CD4-positive, alpha-beta T cell treated with Interferon alpha-2 for 1 hour (primary cell): ENCODE measurements at places on chromosomes 16 and 17.

- no peak for DNase-seq
Observed at GRCh38 chr16:54201200-54201599, 85.4 kb downstream of the IRX3 start.

DNA sequence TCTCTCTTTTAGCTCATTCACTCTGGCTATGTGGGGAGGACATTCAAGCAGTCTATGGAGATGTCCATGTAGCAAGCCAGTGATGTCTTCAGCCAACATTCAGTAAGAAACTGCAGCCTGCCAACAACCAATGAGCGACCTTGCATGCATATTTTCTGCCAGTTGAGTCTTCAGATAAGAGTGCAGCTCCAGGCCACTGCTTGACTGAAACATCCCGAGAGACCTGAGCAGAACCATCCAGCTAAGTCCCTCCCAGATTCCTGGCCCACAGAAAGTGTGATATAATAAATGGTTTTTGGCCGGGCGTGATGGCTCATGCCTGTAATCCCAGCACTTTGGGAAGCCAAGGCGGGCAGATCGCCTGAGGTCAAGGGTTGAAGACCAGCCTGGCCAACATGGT lies 10.5 kb upstream of the C17orf58 start:
- no peak for DNase-seq

DNA sequence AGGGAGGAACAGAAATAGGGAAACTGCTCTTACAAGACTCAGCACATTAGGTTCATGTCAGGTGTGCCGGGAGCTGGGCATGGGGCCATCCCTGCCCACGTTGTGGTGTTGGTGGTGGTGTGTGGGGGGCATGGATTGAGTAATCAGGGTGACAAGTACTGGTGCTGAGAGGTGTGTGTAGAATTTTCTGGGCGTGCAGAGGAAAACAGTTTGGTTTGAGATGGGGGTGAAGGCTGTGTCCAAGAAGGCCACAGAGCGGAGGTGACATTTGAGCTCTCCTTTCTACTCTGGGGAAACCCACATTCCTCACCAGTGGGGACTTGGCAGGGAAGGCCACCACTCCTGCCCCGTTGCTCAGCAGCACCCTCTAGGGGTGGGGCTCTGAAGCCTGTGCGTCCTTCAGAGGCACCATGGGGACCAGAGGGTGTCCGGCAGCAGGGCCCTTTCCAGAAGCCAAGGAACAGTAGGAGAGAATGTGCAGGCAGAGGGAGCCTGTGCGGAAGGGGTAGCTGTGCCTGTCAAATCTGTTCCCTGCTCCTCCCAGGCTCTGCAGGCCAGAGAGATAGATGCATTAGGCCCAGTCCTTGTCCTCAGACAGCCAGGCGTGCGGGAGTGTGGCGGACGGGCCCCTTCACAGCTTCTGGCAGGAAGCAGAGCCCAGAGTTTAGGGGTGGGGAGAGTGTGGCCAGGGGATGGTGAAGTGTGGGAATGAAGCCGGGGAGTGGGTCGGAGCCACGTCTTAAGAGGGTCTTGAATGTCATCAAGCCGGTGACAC lies 48.7 kb upstream of the GSE1 start:
- peak; percentile 42 for DNase-seq

DNA sequence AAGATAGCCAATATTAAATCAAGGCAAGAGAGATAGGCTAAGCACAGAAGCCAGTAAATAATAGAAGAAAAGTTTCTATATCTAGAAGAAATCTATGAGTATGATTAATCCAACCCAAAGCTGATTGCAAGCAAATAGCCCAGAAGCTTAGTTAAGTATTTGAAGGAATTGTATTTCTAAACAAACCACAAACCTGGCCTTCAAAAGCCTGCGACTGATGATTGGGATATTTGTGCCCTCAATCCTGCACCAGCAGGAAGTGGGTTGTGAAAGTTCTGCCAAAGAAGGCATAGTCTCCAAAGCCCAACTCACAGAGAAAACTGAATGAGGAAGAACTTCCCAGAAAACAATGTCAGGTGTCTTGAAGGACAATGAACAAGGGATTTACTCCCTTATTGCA lies 114.5 kb upstream of the C17orf78 start:
- no peak for DNase-seq

DNA sequence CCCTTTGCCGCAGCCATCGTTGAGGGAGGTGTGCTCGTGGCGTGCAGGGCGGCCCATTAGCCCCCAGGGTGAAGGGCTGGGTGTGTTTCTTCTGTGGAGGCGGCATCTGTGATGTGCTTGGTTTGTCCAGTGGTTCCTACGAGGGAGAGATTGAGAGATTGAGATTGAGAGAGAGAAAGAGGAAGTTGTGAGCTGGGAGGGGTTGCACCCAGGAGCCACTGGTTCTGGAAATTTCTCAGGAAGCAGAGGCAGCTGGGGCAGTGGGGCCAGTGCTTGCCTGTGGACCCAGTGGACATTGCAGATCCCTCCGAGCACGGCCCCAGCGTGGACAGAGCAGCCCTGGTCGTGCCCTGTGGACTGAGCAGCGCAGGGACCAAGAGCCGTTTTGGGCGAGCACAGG lies 72.0 kb upstream of the ZNF750 start:
- DNase-seq: no peak

DNA sequence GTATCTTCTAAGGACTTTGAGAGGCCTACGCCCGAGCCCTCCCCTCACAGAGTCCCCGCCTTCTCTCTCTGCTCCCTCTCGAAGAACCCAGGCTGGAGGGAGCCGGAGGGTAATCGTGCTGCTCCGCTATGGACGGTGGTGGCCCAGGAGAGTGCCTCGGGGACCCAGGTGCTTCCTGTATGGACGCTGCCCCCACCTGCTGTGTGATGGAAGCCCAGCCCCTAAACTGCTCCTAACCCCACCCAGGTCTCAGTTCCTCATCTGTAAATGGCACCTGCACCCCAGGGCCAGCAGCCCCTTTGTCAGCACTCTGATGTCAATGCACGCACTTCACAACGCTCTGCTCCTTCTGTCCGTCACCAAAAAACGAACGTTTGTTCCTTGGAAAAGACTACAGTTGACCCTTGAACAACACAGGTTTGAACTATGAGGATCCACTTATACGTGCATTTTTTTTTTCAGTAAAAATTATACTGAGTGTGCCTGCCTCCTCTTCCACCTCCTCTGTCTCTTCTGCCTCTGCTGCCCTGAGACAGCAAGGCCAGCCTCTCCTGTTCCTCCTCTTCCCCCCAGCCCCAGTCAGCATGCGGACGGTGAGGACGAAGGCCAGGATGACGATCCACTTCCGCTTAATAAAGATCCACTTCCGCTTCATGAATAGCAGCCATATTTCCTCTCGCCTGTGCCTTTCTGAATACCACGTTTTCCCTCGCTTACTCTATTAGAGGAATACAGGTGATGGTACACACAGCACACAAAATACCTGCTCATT lies 118.3 kb downstream of the BANP start:
- DNase-seq: no peak

DNA sequence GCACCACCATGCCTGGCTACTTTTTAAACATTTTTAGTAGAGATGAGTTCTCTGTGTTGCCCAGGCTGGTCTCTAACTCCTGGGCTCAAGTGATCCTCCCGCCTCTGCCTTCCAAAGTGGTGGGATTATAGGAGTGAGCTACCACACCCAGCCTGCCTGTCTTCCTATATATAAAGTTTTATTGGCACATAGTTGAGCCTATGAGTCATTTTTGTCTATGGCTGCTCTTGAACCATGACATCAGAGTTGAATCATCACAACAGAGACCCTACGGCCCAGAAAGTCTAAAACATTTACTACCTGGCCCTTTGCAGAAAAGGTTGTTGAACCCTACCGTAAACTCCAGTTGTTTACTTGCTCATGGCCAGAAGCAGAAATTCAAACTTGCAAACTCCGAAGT lies 7.9 kb downstream of the SEPTIN12 start:
- DNase-seq: no peak

GRCh38 chr17:8658810-8659209 lies 28.3 kb upstream of the MYH10 start:
- no peak for DNase-seq

- no peak for DNase-seq
Observed at GRCh38 chr16:75289189-75289588, 37.8 kb upstream of the BCAR1 start.

GRCh38 chr17:44307387-44308186 lies 814 bp upstream of the RUNDC3A start:
- DNase-seq: no peak

DNA sequence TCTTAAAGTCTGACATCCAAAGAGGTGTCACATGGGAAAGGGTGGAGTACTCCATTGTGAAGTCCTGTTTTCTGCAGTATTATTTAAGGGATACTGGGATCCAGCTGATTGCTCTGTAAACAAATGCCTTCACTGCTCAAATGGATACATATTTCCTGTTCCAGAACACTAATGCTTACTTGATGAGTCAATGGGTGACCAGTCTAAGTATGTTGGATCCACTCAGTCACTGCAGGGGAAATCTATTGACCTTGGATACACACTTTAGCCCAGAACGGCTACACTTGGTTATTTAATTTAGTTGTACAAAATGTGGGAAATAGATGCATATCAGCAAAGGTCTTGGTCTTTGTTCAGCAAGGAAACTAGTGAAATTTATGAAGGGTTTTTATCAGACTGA lies 261.4 kb downstream of the MAP2K4 start:
- DNase-seq: no peak

GRCh38 chr16:75506574-75506973 lies 11.3 kb upstream of the CHST6 start:
- DNase-seq: peak; percentile 43

- peak; percentile 71 for DNase-seq
Observed at GRCh38 chr17:4565209-4566141, 5.1 kb upstream of the GGT6 start.

DNA sequence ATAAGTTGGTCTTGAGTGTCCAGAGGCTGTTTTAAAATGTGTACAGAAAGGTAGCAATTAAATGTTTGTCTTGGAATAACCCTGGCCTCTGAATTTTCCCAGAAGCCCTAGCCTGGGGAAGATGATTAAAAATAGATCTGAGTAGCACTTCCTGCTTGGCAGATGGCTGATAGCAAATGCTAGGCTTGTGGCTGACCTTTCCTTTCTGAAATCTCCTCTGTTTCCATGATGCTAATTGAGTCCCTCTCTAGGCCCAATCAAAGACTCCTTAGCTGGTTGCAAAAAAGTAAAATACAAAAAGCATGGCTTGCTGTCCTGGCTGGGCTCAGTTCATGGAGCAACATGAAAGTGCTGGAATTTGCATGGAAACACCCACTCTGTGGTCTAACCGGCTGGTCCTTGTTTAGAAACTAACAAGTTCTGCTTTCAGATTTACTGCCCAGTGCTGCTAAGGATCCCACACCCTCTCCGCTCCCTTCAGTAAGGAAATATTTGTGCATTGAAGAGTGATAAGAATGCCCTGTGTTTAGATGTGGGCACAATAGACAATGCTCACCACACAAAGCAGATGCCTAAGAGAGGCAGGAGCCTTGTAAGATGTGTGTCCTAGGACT lies 40.8 kb downstream of the YPEL2 start:
- no peak for DNase-seq

DNA sequence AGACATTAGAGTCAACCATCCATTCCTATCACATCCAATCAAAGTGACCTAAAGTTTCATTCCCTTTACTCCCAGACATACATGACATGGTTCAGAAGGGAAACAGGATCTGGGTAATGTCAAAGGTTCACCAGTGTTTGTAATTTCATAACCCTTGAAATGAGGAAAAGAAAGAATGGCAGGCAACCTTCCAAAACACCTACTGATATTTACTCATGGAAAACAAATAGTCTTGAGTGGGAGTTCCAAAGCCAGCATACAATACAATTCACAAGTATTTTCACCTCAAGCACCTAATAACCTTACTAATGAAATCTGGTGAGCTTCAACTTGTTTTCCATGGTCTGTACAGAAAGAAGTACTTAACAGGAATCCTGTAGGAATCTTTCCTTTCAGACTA lies 72.5 kb upstream of the AXIN2 start:
- DNase-seq: no peak

DNA sequence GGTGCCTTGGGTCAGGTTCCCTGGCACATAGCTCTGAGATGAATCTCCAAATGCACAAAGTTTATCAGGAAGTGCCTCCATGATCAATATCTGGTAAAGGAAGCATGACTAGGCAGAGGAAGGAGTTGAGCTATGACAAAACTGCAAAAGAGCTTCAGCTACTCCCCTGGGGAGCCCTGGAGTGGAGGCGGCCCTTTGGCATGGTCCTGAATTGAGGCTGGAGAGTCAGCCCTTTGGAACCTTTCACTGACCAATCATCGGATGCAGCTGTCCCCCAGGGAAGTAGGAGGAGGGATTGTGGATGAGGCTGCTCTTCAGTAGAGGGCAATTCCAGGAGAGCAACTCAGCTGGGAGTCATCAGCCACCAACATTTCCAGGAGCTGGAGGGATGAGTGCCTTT lies 46.1 kb upstream of the NLRP1 start:
- DNase-seq: no peak

DNA sequence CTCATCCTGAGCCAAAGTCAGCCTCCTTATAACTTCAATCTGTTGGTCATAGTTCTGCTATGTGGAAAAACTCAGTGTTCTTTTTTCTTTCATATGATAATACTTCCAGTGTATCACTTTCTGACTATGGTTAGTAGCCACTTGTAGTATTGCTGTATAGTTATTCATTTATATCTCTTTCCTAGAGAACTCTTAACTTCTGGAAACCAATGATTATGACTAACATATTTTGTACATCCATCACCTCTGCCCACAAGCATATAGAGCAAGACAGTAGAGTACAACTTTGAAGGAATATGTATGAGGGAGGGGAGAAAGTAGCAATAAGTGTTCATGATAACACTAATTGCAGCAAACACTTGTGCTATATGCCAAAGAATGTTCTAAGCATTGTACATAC lies 38.6 kb downstream of the COX10 start:
- DNase-seq: no peak

GRCh38 chr17:10238661-10239060 lies 40.3 kb upstream of the GAS7 start:
- no peak for DNase-seq

- DNase-seq: no peak
Observed at GRCh38 chr17:28470266-28470913, 3.1 kb upstream of the SLC13A2 start.

DNA sequence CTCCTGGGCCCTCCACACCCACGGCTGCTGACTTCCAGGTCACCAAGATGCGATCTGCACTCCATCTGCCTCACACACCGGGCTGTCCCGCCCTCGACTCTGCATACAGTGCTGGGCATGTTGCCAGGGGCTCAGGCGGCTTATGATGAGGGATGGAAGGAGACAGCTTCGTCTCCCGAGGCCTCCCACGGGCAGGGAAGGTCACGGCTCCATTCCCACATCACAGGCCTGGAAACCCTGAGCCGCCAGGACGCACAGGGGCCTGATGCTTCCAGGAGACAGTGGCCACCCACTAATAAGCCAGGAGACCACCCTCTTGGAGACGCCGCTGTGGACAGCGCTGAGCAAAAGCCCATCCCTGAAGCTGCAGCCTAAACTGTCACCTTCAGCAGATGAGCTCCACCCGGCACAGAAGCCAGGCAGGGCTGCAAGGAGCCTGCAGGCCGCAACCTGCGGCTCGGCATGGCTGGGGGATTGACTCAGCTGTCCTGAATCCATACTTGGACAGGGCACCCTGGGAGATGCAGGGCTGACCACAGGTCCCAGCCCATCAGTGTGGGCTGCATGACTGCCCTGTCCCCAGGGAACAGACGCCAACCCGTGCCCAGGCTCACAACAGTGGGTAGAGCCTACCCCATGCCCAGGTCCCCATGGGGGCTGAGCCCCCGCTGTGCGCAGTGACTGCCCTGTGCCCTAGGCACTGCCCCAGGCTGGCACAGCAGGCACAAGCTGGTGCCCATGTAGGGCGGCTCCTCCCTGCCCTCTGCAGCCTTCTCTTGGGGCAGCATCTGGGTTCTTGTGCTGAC lies 34.4 kb downstream of the SLC7A5 start:
- DNase-seq: no peak

- DNase-seq: no peak
Observed at GRCh38 chr16:55242667-55243066, 81.3 kb upstream of the IRX6 start.
